GM04503 (cell line): ENCODE measurements at places on chromosomes 6 and 20.

- DNase-seq: no peak
Observed at GRCh38 chr6:166313255-166314070, 5.3 kb upstream of the PRR18 start.

GRCh38 chr20:20956513-20956931, 149.6 kb downstream of the LINC00237 start:
- DNase-seq: no peak

DNA sequence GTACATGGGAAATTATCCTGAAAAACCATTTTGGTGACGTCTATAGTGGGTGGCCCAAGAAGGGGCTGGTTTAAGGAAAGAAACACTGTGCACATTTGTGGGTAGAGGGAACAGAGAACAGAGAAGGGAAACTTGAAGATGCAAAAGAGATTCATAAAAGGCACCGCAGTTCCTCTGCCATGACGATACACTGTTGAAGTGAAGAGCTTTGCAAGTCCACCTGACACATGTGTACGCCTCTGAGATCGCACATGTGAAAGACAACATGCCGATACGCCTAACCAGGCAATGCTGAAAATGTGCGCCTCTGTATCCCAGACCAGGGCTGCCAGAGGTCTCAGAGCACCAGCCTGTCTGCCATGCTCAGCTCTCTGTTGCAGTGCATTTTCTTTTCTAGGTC, 180.9 kb downstream of the KIF16B start:
- DNase-seq: no peak

GRCh38 chr6:75946146-75946831, 126.2 kb downstream of the IMPG1 start:
- no peak for DNase-seq

- no peak for DNase-seq
Observed at GRCh38 chr6:141326925-141327324, 805.8 kb upstream of the GJE1 start.

DNA sequence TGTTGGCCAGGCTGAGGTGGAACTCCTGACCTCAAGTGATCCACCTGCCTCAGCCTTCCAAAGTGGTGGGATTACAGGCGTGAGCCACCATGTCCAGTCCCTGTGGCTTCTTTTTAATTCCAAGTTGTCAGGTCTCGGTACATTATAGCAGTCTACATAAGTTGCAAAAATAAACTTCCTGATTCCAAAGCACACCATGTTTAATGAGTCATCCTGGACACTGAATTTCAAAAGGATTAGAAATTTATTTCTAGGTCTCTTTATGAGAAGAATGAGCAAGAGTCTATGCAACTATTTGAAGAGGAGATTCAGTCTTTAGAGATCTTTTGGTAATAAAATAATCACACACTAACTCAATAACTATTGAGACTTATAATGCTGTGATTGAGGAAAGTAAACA, 63.9 kb upstream of the MCHR2 start:
- no peak for DNase-seq

GRCh38 chr6:4134841-4135664, at the start of gene ECI2:
Gene ECI2 (minus strand): TSS chr6:4135575. CDS start chr6:4135560, 15 bp downstream.
- DNase-seq: no peak

DNA sequence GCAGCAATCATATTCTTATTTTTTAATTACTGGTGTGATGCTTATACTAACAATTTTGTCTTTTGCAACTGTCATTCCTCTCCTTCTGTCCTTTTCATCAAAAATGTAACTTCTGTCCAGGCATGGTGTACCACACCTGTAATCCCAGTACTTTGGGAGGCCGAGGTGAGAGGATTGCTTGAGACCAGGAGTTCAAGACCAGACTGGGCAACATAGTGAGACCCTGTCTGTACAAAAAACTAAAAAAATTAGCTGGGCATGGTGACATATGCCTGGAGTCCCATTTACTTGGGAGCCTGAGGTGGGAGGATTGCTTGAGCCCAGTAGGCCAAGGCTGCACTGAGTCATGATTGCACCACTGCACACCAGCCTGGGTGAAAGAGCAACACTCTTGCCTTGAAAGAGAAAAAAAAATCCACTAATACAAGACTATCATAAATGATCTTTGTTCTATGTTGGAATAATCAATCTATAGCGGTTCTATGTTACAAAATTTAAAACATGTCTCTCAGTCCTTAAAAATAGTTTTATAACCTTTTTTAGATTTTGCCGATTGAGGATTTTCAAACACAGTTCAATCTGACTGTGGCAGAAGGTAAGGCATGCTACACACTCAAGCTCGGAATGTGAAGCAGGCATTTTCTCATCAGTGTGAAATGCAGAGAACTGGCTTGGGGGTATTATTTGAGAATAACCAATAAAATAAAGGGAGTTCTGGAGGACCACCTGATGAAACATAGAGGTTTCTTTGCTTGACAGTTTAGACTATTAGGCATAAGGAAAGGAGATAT, 70.4 kb downstream of the ENPP1 start:
- no peak for DNase-seq

GRCh38 chr20:5881703-5882102, 68.6 kb downstream of the TRMT6 start:
- DNase-seq: no peak

DNA sequence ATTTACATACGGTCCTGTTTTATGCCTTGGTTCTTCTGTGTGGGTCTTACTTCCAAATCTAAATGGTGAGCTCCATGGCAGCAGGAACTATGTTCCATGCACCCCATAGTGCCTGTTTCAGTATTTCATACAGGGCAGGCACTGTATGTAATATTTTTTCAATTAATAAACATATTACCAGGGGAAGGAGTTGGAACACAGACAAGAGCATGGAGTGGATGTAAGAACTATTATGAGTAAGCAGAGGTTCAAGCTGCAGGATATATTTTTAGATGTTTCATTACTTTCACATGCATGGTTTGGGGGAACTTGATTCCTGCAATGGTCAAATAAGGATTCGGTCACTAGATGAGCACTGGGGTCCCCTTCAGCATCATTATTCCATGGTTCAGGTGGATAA, 108.3 kb downstream of the KIF13A start:
- DNase-seq: no peak

DNA sequence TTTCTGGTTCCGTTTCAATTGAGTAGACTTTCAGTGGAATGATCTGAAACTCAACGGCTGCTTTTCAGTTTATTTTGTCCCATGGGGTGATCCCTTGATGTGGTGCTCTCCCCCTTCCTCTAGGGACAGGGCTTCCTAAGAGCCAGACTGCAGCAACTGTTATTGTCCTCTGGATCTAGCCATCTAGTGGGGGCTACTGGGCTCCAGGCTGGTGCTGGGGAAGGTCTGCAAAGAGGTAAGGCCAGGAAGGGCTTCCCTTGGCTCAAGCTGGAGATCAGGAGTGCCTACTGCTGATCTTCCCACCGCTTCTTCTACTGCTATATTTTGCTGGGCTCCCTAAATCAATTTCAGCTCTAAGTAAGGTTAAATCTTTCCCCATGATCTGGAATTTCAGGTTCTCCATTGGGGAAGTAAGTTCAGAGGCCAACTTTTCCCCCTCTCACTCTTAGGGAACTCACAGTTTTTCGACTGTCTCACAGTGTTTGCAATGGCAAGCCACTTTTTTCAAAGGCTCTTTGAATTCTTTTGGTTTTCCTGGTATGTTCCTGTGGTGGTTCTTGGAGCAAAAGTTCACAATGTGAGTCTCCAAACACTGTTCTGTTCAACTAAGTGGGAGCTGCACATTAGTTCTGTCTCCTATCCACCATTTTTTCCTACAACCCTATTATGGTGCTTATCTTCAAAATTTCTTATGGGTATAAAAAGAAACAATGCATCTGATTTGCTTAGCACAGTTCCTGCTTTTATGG, 286.2 kb upstream of the EXOC2 start:
- no peak for DNase-seq

DNA sequence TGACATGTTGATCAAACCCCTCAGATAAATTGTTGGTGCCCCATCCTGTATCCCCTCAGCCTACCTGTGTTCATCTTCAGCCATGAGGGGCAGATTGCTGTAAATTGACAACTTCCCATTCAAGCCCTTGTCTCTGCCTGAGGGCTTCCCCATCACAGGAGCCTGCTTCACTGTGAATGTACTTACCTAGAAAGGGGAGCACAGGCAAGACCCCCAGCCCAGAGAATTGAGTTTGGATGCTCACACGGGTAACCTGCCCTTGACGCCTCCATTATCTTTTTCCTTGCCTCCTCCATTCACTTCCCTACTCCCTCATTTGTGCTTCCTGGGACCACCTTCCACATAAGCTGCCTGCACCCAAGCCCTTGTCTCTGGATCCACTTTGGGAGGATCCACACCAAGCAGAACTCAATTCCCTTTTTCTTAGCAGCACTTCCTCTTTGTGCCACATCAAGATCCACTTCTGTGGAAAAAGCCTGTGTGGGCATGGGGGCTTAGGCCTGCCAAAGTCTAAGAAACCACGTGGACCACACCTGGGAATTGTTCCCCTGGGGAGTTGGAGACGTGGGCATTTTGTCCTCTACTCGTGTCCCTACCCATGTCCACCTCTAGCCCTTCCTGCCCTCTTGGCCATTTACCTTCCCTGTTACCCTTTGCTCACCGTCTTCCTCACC, 103.4 kb upstream of the FOXA2 start:
- no peak for DNase-seq

- DNase-seq: no peak
Observed at GRCh38 chr20:2236256-2236655, 59.5 kb upstream of the TGM3 start.

DNA sequence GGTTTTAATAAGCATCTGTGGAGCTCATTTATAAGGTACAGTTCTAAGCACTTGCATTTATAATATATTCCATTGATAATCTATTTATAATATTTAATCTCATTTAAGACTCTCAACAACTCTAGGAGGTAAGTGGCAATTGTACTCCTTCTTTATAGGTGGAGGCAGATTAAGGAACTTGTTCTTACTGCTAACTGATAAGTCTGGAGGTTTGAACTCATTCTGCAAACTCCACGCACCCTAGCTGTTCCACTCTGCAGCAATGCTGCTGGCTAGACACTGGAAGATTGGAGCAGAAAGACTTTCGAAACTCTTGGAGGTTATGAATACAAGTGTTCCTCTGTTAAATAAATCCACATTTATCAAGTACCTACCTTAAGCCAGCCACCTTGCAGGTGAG, 793 bp upstream of the HDAC2 start:
- no peak for DNase-seq

- no peak for DNase-seq
Observed at GRCh38 chr6:20211941-20212391, 303 bp downstream of the MBOAT1 start.

- no peak for DNase-seq
Observed at GRCh38 chr20:3782597-3782996, 1.3 kb upstream of the SPEF1 start.

DNA sequence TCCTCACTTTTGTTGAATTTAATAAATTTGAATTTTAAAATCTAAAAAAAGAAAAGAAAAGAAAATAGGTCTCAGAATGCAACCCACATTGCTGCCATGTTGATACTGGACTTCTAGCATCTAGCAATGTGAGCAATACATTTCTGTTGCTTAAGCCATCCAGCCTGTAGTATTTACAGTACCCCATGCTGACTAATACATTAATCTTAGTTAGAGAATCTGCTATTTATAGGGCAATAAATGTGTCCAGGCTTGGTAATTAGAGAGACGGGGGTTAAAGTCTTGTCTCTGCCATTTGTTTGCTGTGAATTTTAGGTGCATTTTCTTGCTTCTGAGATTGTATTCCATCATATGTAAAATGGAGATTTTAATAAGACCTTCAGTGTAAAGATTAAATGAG, 471.3 kb downstream of the DHX35 start:
- no peak for DNase-seq

- DNase-seq: no peak
Observed at GRCh38 chr6:14452567-14453527, 335.3 kb downstream of the CD83 start.

DNA sequence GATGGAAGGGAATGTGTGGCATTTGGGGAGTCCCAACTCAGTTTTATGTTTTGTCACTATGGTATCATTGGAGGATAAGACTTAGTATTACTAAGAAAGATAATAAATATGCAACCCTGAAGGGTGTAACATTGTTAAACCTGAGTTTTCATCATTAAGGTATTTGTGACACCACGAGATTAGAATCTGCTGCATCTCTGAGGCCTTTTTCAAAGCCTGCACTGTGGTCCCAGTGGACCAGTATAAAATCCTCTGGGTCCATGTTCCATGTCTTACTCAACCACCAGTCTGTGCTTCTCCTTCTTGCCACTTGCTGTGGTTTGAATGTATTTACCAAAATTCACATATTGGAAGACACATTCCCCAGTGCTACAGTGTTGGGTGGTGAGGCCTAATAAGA, 130.6 kb downstream of the TBX18 start:
- DNase-seq: no peak

DNA sequence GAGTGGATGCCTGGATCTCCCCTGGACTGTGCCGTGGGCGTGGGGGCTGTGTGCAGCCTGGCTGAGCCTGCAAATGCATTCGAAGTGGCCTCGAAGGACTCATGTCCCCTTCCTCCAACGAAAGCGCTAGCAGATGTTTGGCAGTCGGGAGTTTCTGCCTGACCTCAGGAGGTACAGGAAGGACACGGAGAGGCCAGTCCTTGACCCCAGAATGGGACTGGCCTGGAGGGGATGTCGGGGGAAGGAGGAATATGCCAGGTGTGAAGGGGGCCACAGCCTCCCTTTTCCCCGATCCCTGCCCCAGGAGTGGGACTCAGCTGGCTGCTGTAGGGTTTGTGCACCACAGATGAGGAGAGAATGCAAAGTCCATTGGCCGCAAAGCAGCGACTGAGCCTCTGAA, 45.6 kb downstream of the APCDD1L start:
- DNase-seq: no peak

DNA sequence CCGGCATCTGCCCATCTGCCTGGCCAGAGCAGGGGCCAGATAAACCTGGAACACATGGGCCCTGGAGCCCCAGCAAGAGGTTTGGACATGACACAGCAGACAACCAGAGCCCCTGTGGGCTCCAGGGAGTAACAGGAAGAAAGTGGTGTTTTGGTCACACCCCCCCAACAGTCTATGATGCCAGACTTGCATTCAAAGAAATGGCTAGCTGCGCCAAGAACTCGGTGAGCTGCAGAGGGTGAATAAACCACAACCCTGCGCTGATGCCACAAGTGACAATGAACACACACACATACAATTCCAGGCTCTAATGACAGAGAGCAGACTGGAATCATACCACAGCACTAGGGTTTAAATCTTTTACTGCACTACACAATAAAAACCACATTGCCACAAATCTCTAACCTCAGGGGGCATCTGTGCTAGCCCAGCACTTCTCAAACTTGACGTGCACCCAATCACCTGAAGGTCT, 34.0 kb downstream of the TRERF1 start:
- DNase-seq: no peak

- DNase-seq: no peak
Observed at GRCh38 chr20:46055269-46055668, 26.3 kb downstream of the SLC12A5 start.

- no peak for DNase-seq
Observed at GRCh38 chr20:23482138-23482537, 8.8 kb upstream of the CST8 start.

DNA sequence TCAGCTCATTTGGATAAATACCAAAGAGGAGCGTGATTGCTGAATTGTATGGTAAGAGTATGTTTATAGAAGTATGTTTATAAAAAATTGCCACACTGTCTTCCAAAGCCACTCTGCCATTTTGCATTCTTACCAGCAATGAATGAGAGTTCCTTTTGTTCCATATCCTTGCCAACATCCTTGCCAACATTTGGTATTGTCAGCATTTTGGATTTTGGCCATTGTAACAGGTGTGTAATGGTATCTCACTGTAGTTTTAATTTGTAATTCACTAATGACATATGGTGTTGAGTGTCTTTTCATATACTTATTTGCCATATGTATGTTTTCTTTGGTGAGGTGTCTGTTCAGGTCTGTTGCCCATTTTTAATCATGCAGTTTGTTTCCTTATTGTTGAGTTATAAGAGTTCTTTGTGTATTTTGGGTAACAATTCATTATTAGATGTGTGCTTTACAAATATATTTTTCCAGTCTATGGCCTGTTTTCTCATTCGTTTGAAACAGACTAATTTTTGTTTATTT, 520.2 kb upstream of the SOX4 start:
- no peak for DNase-seq
